ENCODE measurements at places on chromosomes 11 and 22.

DNA sequence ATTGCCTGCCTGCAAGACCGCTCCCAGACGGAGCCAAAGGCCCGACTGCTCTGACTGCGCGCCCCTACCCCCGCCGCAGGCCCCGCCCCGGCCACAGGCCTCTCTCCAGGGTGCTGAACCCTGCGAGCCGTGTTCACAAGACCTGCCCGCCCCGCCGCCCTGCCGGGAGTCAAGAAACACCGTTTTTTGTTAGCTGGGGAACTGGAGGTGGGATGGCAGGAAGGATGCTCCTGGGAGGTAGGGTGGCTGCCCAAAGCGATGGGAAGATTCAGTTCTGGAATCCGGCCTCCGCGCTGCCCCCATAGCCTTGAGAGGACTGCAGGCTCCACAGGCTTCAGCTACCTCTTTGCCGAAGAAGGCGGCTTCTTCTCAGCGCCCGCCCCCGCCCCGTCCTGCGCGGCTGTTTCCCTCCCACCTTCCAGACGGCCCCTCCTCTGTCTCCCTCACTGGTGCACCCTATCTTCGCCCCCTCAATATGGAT is 2.7 kb upstream of the PDE2A start:
- no peak for DNase-seq

DNA sequence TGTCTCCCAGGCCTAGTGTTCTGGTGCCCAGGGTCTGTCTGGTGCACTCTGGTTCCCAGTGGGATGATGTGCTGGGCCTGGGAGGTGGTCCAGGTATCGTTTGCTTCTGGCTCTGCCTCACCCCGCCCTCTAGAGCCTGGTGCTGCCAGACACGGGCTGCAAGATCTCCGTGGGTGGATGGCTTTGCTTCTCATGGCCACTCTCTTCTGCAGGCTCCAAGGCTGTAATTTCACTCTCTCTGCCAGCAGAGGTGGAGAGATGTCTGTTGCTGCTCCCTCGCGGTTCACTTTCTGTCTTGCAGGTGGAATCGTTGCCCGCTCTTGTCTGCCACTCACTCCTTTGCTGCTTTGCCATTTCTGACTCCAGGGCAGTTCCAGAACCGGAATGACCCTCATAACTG is 13.4 kb downstream of the NADSYN1 start:
- DNase-seq, result no peak

GRCh38 chr11:17525570-17525969 is 18.6 kb downstream of the USH1C start:
- DNase-seq, result no peak

DNA sequence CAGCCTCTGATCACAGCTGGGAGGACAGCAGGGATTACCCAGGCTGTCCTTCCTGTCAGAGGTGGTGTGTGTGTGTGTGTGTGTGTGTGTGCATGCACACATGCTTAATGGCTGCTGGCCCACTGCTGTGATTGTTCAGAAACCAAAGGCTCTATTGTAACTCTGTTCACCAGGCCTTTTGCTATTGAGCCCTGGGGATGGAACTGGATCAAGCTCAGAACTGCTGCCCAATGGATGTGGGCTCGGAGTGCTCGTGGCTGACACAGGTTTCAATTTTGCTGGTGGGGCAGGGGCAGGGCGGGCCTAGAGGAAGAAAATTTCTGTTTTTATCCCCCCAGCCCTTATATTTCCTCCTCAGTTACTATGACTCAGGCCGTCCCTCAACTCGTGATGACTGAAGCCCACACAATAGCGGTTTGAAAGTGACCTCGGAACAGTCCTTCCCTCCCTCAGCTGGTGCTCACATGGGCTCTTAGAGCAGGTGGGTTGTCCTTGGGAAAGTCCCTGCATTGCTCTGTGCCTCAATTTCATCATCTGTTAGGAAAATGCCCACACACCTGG is 359.3 kb downstream of the TENM4 start:
- no peak for DNase-seq

DNA sequence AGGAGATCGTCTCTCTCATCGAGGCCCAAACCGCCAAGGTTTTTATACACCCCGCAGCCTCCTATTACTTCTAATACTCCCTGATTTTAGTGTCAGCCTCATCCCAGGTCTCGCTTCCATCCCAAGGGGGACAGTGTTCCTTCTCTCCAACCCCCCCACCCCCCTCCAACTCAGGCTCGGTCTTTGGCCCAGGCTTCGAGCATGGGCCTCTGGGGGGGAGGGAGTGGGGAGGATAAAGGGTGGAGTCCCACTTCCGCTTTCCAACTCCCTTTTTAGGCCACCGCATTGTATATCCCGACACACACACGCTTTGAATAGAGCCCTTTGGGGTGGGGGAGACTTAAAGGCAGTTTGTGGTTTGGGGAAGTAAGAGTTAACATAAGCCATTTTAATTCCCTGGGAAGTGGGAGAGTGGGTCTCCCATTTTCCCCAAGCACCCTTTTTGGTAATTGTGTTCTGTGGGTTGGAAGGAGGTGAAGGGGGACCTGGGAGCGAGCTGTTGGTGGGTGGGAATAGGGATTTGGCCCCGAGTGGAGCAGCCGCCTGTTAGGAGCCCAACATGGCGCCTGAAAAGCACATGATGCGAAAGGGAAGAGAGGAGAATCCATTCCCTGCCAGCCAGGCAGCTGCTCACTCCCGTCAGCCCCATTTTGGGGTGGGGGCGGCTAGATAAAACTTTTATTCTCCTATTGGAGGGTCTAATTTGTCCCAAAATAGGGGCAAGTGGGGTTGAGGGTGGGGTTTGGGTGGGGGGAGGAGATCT is 844 bp downstream of the PCF11 start:
- peak; percentile 75 for DNase-seq

GRCh38 chr22:42673898-42674401 is 24.8 kb upstream of the CYB5R3 start:
- DNase-seq, result peak; percentile 18

DNA sequence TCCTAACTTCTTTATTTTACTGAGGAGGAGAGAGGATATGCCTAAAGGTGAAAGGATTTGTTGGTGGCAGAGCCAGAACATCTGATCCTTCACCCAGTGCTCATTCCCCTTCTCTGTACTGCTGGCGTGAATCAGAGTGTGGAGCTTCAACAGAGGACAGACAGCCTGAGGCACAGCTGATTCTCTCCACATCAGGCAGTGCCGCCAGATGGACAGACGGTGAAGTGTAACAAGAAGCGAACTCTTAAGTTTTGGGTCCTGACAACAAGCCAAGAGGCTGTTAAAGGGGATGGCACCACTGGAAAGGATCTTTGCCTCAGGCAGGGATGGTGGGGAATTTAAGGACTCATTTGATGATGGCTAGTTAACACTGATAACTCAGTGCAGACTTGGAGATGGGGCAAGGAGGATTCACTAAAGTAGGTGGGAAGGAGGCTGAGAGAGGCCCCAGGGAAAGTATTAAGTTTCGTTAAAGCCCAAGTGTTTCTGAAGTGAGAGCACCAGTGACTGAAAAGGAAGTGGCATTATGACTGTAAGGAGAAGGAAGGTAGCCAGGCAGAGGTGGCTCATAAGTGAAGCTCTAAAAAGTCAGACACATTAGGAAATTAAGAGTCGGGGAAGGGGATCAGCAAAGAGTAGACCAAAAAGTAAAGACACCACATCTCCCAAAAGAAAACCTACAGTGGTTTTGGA is 81.3 kb downstream of the CLPB start:
- peak; percentile 13 for DNase-seq

GRCh38 chr22:31136711-31137110 is 3.6 kb downstream of the PLA2G3 start:
- no peak for DNase-seq

DNA sequence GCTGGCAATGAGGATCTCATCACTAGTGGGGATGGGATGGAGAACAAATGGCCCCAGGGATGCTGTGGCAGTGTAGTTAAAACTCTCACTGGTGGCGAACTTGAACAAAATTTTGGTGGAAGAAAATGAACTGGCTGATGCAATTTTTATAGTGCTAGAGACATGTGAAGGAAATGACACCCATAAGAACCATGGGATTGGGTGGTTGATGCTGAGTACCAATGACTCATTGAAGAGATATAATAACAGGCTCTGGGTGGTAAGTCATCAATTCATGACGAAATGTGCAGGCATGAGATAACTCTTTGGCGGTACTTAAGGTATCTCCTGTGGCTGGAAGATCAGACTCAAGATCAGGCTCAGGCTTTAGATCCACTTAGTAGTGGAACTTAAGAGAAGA is 172.9 kb upstream of the DDI1 start:
- no peak for DNase-seq

GRCh38 chr11:64744544-64745188 is 724 bp upstream of the RASGRP2 start:
- no peak for DNase-seq

- peak; percentile 60 for DNase-seq
These were observed at the start of gene PGGHG for GRCh38 chr11:288478-289397. Gene PGGHG, plus strand, starts transcription at chr11:289126. Its CDS starts 691 bp downstream, at chr11:289817.

GRCh38 chr11:95065336-95065735 is 1.4 kb upstream of the SRSF8 start:
- DNase-seq, result peak; percentile 97

GRCh38 chr11:91041626-91042025 is 818.8 kb upstream of the CHORDC1 start:
- no peak for DNase-seq

GRCh38 chr11:44840521-44841251 is 110.0 kb downstream of the TP53I11 start:
- DNase-seq, result no peak
